Stimulated activated CD4-positive, alpha-beta T cell treated with anti-CD3 and anti-CD28 coated beads, Interleukin-12 subunit alpha, Interleukin-12 subunit beta, amount 100 ng/mL, for 48 hours (primary cell): ENCODE measurements at places on chromosomes 11 and 22.

GRCh38 chr11:17719028-17719937 is at the start of gene MYOD1:
MYOD1 (plus strand) TSS chr11:17719571; CDS start chr11:17719783, 212 bp downstream.
- DNase-seq, result no peak

- DNase-seq, result no peak
These were observed 399.2 kb downstream of the CNTN5 start for GRCh38 chr11:99419991-99420390.

DNA sequence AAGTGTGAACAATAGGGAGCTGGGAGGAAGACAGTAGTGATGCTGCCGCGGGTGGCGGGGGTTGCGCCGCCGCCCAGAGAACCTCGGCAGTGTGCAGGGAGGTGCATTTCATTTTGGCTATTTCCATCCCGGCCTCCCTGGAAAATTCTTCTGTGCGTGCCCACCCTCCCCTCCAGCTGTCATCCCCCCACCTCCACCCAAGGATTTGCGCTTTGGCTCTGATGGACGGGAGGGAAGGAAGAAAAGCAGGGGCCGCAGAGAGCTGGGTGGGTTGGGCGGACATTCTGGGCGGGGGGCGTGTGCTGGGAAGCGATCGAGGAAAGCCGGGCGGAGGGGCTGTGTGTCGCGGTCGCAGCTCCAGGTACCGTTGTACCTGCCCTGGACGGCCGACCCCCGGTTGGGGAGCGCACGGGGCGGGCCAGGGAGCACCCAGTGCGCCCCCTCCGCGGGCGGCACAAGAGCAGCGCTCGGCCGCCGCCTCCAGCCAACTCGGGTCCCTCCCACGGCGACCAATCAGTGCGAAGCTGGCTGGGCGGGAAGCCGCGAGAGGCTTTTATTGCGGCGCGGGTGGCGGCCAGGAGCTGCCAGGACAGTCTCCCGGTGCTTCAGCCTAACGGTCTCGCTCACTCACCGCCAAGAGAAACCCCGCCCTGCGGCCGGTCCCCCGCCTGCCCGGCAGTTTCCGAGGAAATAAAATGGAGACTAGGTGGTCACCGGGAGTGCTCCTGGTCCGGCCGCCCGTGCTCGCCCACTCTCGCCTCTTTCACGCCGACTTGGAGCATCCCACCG is 1.6 kb downstream of the NCAM1 start:
- no peak for DNase-seq

- DNase-seq, result no peak
These were observed 75.7 kb downstream of the SIK3 start for GRCh38 chr11:117022526-117022925.

- no peak for DNase-seq
These were observed 26.0 kb downstream of the FDX1 start for GRCh38 chr11:110455718-110456117.
